Stimulated activated CD4-positive, alpha-beta T cell treated with anti-CD3 and anti-CD28 coated beads, Interleukin-1b, Interleukin-23, amount 100 ng/mL, for 1 hour (primary cell): ENCODE measurements at places on chromosomes 3 and 15.

GRCh38 chr3:150015901-150016300, 45.2 kb upstream of the PFN2 start:
- no peak for DNase-seq

DNA sequence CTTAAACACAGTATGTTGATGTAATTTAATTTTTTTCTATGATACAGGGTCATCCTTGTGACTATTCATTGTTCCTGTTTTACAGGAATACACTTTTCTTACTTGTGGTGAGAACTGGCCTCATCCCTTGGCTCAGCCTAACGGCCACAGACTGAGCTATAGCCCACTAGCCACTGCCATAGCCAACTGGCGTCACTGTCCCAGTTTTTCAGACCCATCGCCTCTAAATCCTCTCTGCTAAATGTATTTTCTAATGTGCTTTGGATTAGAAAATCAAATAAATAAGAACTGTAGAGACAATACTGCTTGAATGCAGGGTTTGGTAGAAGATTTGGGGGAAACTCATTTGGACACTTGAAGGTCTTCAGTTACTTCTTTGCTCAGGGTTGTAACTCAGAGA, 113.1 kb downstream of the TIGIT start:
- no peak for DNase-seq

GRCh38 chr3:7947930-7948329, 553.7 kb upstream of the LMCD1 start:
- DNase-seq: no peak

DNA sequence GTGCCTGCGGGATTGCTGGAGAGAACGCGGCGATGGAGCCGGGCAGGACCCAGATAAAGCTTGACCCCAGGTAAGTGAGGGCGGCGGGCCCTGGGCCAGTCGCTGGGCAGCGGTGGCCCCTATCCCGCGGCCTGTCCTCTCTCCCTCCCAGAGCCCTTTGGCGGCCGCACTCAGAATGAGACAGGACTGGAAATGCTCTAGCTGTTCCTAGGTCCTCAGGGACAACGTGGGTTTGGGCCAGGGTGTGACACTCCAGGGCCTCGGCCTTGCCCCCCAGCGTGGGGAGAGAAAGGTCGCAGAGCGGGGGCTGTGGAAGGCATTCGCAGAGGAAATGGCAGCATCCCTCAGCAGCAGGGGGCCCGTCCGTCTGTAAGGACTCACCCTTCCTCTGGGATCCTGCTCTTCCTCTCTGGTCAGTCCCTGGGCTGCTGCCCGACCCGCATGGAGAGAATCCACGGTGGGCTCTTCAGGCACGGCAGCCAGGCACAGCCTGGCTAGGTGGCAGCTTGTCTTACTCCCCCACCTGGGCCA, 412 bp downstream of the SLC51A start:
- no peak for DNase-seq

- no peak for DNase-seq
Observed at GRCh38 chr15:67095912-67096311, 30.5 kb downstream of the SMAD3 start.

DNA sequence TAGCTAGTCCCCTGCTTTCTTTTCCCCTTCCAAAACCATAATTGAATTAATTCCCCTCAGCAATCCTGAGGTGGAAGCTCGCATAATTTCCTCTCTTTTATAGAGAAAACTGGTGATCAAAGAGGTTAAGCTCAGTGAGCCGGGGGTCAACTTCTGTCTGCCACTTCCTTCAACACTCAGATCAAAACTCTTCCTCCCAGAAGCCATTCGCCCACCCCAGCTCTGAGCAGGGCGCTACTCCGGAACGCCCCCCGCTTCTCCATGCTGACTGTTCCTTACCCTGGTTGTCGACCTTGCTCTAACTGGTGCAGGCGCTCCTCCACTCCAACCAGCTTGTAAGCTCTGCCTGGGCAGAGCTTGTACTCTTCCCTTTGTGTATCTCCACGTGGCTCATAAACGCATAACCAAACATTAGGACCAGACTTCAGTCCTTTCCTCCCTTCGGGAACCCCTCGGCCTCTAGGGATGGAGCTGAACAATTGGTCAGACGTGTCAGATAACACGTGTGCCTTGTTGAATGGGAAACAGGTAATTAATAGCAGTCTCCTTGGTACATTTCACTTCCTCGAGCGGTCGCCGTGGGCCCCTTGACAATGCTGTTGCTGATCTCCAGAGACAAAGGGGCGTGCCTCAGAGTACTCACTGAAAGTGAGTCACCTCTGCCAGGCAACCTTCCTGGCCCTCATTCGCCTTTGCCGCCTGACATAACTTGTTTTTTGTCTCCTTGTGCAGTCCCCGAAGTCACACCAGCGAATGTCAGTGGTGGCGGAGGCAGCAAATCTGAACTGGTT, 71.8 kb downstream of the IL5RA start:
- no peak for DNase-seq

GRCh38 chr3:19046440-19046839, 101.9 kb upstream of the KCNH8 start:
- no peak for DNase-seq

- no peak for DNase-seq
Observed at GRCh38 chr3:37660782-37661181, 200.9 kb upstream of the CTDSPL start.

DNA sequence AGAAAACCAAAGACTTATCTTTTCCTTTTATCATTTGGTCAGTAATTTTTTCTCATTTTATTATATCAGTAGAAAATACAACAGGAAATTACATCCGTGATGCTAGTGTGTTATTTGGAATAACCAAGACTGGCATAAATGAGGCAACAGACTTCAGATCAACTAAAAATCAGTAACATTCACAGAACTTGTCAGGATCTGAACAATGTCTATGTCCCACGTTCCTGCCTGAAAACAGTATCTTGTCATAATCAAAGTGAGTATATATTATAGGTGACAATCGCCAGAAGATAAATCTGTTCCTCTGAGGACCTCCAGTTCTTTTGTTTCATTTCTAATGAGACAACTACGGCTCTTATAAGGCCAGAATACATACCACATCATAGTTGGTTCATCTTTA, 41.8 kb downstream of the MYH15 start:
- DNase-seq: no peak

GRCh38 chr15:93223803-93224202, 134.8 kb upstream of the RGMA start:
- no peak for DNase-seq

GRCh38 chr15:70240820-70241430, 143.2 kb upstream of the TLE3 start:
- no peak for DNase-seq

DNA sequence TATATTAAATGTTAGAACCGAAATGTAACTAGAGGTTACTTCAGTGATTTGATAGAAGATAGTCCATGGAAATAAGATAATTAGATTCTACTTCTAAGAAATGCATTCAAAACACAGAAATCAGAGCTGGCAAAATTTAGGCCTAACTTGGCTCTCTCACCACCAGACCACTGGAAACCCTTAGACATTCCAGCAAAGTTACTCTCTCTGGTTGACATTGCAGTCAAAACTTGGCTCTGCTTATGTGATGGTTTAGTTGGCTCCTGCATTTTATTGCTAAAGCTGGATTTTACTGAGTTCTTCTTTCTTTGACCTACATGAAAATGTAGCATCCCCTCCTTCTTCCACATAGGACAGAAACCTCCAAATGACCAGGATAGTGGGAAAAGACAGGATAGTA, 35.4 kb upstream of the CBLB start:
- DNase-seq: no peak

- DNase-seq: no peak
Observed at GRCh38 chr3:12479919-12480427, 4.3 kb upstream of the TSEN2 start.

- no peak for DNase-seq
Observed at GRCh38 chr3:127478922-127479321, 111.6 kb downstream of the TPRA1 start.
